Activated T-cell treated with anti-CD3 and anti-CD28 coated beads for 24 hours (primary cell): ENCODE measurements at places on chromosomes 6 and 20.

DNA sequence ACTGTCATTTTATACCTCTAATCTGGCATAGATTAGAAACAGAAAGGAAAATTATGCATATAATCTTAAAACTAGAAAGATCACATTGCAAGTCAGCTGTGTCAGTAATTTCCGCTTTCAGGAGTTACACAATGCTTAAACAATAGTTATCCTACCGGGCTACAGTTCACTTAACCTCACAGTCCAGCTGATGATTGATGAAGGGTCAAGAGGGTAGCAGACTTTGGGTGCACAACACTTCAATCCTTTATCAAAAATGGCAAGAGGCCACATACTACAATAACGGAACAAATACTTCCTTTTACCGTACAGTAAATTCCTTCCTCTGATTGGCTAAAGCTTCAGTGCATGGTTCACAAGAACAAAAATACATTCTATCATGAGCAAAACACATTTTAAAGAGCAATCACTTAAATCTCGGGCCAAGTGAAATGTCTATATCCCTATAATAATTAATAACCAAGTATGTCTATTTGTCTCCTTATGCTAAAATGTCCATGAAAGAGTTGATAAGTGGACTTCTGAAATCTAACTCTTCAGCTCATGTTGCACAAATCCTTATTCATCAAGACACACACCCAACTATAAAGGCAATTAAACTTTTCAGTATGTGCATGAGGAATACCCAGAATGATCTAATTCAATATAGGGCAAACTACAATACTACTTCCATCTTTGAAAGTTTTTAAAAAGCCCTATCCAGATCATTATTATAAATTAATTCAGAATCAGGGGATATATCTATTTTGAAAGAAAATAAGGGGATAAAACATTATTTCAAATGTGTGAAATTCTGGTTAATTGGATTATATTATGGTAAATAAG is 76.8 kb downstream of the HIVEP2 start:
- no peak for DNase-seq

GRCh38 chr20:57167971-57168701 is 98.3 kb downstream of the BMP7 start:
- no peak for DNase-seq

- no peak for DNase-seq
These were observed 80.2 kb downstream of the FAM50B start for GRCh38 chr6:3929281-3929798.

DNA sequence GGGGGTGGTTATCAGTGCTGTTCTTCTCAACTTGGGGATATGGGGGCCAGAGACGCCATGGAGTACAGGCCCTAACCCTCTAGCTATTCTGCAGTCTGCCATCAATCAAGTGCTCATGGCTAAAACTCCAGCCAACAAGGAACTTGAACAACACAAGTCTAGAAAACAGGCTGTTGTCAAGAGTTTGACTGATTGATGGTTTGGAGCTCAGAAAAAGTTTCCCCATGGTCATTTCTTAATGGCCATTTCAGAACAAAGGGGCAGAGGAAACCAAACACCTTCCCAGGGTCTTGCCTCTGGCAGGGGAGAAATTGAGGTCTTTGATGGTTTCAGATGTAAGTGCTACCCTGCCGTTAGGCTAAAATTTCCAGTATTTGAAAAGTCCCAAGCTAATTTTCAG is 15.1 kb downstream of the PCK1 start:
- DNase-seq: no peak

DNA sequence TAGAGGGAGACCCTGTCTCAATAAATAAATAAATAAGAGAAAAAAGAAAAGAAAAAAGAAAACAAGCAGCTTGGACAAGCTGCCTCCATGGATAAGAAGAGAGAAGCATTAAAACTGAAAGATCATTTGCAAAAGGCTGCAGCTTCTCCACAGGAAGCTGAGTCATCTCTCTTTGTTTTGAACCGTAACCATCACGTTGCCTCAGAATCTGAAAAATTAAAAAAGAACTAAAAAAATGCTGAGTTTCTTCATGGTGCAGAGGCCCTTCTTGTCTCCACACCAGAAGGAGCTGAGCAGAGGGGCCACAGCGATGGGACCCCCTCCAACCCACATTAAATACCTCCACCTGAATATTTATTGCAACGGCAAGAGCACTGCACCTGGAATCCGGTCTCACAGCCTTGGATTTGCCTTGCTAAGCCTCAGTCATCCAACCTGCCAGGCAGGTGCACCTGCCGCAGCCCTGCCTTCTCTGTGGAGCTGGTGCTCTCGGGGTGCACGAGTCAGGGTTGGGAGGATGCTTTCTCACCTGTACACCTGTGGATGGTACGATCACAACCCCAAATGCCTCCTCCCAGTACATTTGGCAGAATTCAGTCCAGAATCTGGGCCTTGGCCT is 28.1 kb downstream of the TOX2 start:
- DNase-seq: no peak

DNA sequence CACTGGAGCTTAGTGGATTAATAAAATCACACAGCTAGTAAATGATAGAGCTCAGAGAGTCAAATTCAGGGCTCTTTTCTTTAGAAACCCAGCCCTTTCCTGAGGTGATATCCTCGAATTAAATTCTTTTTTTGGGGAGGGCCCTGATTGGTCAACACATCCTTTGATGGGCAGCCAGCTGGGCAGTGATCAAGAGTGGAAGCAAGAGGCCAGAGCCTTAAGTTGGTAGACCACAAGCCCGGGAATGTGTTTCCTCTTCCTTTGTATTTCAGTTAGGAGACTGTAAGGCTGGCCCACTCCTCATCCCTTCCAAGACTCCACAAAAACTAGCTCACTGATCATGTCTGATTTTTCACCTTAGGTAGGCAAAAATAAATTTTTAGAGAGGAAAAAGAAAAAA is 640.5 kb downstream of the DHX35 start:
- DNase-seq: no peak

DNA sequence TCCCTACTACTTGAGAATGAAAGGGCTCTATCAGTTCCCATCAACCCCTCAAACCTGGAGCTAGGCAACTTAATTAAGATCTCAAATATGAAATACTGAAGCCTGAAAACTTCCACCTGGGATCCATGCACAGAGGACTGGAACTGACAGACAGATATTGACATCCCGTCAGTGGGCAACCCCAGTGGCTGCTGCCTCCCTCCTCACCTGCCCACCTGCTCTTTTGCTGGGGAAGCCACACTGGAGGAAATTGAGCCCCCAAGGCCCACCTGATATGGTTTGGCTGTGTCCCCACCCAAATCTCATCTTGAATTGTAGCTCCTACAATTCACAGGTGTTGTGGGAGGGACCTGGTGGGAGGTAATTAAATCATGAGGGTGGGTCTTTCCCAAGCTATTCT is 192.8 kb downstream of the LRFN2 start:
- no peak for DNase-seq

- DNase-seq: no peak
These were observed 10.7 kb downstream of the HCK start for GRCh38 chr20:32062776-32063170.

GRCh38 chr20:51221791-51222408 is 199.0 kb upstream of the KCNG1 start:
- no peak for DNase-seq

DNA sequence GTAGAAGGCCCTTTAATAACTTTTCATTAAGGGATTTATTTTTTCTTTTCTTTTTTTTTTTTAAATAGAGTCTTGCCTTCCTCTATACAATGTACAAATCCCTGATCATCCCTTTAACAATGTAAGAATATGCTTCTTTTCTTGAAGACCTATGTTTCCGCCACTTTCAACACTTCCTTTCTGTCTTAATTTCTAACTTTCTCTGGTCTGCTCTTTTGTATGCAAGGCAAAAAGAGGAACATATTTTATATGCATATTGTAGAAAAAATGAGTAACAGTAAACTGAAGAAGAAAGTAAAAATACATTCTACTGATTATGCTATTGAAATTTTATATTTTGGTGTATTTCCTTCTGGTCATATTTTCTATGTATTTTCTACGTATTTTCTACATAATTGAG is 484.7 kb downstream of the TFAP2B start:
- DNase-seq: no peak

DNA sequence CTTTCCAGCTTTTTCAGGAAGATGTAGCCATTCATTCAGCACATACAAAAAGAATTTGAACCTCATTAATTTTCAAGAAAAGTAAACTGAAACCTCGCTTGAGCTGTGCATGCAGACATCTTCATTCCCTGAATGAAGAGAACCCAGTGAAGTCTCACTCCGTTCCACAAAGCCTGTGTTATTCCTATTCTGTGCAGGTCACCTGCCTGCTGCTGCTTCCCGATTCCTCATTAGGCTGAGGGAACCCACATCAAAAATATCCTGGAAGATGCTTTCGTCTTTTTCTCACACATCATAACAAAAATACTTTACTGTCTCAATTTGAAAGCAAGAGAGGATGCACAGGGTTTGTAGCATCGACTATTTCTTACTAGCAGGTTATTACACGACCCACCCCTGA is 40.1 kb downstream of the TRMT6 start:
- DNase-seq: no peak

- no peak for DNase-seq
These were observed 83.2 kb downstream of the SHLD1 start for GRCh38 chr20:5833309-5833941.

- DNase-seq: no peak
These were observed 588.0 kb upstream of the ARID1B start for GRCh38 chr6:156189195-156189594.

GRCh38 chr6:168345266-168345665 is 25.7 kb upstream of the DACT2 start:
- no peak for DNase-seq

DNA sequence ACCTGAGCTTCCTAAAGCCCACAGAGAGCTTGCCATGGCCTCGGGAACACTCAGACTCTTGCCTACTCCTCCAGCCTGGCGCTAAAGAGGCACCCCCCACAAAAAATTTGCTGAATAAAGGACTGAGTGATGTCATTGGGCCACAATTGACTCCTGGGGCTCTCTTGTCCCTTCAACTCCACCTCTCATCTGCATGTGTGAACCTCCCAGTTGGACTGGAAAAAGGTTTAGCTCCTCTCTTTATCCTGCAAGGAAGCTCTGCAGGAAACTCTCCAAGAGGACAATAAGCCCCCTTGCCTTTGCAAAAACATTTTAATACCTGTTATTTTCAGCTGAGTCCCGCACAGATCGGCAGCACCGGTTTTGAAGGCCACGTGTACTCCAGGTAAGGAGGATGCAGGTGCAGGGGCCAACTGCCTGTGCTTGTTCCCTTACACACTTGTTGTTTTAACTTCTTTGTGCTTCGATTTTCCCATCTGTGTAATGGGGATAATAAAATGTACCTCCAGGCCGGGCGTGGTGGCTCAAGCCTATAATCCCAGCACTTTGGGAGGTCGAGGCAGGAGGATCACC is 107.3 kb downstream of the TFAP2C start:
- no peak for DNase-seq

DNA sequence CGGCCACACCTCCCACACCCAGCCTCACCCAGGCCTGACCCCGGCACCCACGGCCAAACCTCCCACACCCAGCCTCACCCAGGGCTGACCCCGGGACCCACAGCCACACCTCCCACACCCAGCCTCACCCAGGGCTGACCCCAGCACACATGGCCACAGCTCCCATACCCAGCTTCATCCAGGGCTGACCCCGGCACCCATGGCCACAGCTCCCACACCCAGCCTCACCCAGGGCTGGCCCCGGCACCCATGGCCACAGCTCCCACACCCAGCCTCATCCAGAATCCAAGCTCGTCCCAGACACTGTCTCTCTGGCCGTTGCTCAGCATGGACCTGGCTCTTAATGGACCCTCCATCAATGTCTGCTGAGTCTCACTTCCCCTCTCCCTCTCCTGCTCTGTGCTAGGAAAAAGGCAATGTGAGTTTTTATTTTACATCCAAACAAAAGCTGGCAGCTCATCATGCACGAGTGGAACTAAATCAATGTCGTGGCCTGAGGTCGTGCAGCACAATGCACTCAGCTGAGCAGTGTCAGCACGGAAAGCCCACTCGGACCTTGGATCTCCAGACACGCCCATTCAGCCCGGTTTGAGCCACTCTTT is 36.1 kb downstream of the NINL start:
- no peak for DNase-seq

- no peak for DNase-seq
These were observed 1063.3 kb upstream of the CITED2 start for GRCh38 chr6:140437619-140438345.

DNA sequence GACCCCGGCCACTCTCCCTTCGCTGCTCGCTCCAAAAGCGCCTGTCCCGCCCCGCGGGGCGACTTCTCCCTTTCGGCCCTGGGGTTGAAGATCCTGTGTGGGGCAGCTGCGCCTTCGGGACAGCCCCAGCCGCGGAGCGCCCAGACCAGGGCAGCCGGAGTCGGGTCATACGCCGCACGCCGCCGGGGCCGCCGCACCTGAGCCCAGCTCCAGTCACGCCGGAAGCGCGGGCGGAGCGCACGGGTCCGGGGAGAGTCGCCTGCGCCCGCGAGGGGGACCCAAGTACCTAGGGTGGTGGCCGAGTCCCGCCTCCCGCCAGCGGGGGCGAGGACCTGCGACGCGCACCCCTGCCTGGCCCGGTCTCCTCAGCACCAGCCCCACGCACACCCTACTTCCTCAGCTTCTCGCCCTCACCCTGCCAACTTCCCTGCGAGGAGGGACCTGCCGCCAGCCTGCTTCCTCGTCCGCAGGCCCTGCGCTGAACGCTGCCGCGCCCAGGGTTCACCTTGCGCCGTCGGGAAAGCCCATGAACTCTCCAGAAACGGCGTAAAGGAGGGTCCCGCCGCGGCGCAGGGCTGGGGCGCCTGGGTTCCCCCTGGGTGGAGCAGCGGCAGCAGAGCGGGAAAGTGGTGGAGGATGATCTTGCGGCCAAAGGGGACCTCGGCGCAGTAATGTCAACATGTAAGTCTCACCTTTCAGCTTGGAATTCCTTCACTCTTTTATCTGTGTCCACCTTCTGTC is at the start of gene ADGRG6:
Gene ADGRG6 (plus strand): TSS at position 357 of the 741 bp plus-strand sequence. CDS start 323 bp downstream, at position 680.
- peak; percentile 26 for DNase-seq

GRCh38 chr6:32168807-32169591 is 4.6 kb downstream of the EGFL8 start:
- no peak for DNase-seq

- no peak for DNase-seq
These were observed 49.9 kb upstream of the TMEM30A start for GRCh38 chr6:75334266-75335040.

DNA sequence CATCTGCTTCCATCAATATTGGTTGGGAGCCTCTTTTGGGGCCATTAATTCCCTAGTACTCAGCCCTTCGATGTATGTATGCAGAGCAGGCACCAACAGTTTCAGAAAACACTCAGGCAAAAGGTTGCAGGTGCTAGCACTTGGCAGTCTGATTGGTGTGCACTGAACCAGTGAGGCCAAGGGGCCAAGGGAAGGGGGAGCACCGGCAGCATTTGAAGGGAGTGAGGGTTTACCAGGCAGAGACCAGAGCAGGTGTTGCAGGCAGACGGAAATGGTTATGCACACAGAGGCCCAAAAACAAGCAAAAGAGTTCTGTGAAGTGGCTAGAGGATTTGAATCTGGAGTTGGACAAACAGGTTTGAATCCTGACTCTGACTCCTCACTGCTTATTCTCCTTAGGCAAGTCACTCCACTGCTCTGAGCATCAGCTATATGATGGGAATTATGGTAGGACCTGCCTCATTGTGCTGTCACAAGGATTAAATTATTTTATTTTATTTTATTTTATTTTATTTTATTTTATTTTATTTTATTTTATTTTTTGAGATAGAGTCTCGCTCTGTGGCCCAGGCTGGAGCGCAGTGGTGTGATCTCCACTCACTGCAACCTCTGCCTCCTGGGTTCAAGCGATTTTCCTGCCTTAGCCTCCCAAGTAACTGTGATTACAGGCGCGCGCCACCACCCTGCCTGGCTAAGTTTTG is 58.1 kb upstream of the SHLD1 start:
- DNase-seq: no peak

- DNase-seq: no peak
These were observed 751.0 kb downstream of the CD109 start for GRCh38 chr6:74447013-74447412.
